ENCODE measurements at places on chromosomes 3 and 15. TPM values are rescaled to one million over a fixed set of nuclear protein-coding genes. Genes with fewer than 3 reads are reported as not detected.

Gene OR4M2
- total RNA-seq = not detected

Gene CHL1
- total RNA-seq = not detected

Gene FBXW12
- total RNA-seq = not detected

Gene FSD2
- total RNA-seq = not detected

Gene GOLGA8T
- 4.0 TPM for total RNA-seq

Gene FMN1
- 19.2 TPM for total RNA-seq

Gene ARPP21
- total RNA-seq = not detected

Gene COL7A1
- total RNA-seq = 1.4 TPM

Gene PATL2
- 145 TPM for total RNA-seq

Gene PEX11A
- total RNA-seq = 3.1 TPM

Gene IL17RE
- total RNA-seq = 2.5 TPM

Gene MCTP2
- total RNA-seq = 235 TPM

Gene RHOV
- total RNA-seq = not detected

Gene TRPM1
- not detected for total RNA-seq

DNA sequence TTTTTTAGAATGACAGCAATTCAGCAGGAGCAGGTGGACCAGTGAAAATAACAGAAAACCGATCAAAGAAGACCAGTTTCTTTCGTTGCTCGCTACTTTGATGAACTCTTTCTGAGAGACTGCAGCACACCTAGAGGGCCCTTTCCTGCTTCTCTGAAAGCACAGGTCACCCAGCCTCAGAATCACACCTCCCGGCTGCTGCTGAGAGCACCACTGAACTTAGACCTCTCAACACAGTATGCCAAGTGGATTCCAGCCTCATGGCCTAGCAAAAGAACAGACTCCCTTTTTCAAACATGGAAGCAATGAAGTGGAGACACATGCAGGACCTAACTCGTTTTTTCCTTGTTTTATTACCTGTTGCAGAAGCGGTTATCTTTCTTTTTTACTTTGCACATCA lies 13.9 kb upstream of the APH1B start:
- H3K36me3 ChIP-seq = peaks cover 79% of the 10 kb centered on the region
- no peak for DNase-seq
- no peak overlapping the region for H3K27ac ChIP-seq
- no peak overlapping the region for H3K4me3 ChIP-seq
- H3K4me1 ChIP-seq = no peaks in the 10 kb centered on the region
- H3K27me3 ChIP-seq = no peaks in the 10 kb centered on the region

DNA sequence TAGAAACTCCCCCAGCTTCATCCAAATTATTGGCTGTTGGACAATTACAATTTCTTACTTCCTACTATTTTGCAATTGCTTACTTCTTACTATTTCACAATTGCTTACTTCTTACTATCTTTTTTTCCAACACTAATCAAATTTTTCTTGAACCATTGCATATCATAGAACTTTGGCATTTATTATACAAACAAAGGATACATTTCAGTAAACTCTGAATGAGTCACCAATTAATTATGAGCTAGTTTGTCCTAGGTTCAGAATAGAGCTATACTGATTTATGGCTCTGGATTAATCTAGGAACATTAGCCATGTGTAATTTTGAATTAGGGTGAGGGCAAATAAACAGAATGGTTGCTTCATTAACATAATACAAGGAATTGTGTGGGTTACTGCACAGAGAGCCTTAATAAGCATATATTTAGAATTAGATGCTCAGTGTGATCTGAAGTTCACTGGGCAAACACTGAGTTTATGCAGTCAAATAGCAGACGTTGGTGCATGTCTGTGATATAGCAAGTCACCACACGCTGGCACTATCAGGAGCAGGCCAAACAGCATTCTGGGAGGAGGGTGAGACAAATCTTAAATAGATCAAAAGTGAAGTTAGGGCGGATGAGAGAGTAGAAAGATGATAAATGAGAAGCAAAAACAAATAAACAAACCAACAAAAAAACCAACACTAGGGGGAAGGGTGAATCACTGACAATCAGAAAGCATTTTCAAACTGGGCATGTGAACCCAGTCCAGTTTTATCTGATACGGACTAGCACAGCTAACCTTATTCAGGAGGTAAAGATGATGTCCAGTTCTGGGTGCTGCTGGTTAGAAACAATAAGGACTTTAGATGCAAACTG lies 21.5 kb downstream of the GABRR3 start:
- H3K4me1 ChIP-seq = no peaks in the 10 kb centered on the region
- no peak overlapping the region for H3K4me3 ChIP-seq
- no peak overlapping the region for H3K27ac ChIP-seq
- DNase-seq = no peak

DNA sequence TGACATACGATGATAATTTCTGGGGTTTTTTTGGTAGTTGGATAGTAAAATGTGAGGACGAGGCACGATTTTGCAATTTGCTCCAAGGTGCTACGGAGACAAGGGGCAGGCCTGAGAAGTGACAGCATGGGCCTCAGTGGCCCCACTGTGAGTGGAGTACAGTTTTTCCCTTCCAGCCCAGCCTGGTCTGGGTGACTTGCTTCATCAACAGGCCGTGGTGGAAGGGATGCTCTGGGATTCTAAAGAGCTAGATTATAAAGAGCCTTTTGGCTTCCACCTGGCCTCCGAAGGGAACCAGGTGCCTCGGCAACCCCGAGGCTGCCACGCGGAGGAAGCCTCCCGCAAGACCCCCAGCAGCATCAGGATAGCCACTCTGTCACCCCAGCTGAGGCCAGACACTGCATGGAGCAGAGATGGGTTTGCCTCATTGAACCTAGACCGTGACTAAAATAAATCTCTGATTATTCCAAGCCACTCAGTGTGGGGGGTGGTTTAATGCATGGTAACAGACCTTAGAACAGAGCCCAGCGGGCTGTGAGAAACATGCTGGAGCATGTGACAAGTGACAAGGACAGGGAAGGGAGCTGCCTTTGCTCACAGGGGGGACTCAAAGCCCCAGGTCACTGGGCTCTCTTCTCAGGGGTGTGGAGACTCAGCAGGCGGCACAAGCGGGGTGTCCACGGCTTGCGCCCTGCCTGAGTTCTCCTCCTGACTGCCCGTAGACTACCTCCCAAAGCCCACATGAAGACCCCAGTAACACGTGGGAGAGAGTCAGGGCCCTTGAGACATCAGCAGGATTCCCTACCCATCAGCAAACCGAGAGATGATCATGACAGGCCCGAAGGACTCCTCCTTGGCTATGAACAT lies 22.6 kb upstream of the SLC41A3 start:
- no peak for DNase-seq
- no peaks in the 10 kb centered on the region for H3K27me3 ChIP-seq
- H3K4me1 ChIP-seq = no peaks in the 10 kb centered on the region
- H3K36me3 ChIP-seq = no peaks in the 10 kb centered on the region
- H3K27ac ChIP-seq = no peak overlapping the region
- H3K4me3 ChIP-seq = no peak overlapping the region

- H3K27me3 ChIP-seq = peaks cover 23% of the 10 kb centered on the region
- no peak overlapping the region for H3K27ac ChIP-seq
- H3K4me1 ChIP-seq = peaks cover 41% of the 10 kb centered on the region
- no peak overlapping the region for H3K4me3 ChIP-seq
These were observed 173.8 kb upstream of the TLE3 start for GRCh38 chr15:70271422-70272088.

- no peak overlapping the region for H3K27ac ChIP-seq
- no peak overlapping the region for H3K4me3 ChIP-seq
- no peak for DNase-seq
These were observed 19.0 kb downstream of the NANOGP8 start for GRCh38 chr15:35066094-35066493.

DNA sequence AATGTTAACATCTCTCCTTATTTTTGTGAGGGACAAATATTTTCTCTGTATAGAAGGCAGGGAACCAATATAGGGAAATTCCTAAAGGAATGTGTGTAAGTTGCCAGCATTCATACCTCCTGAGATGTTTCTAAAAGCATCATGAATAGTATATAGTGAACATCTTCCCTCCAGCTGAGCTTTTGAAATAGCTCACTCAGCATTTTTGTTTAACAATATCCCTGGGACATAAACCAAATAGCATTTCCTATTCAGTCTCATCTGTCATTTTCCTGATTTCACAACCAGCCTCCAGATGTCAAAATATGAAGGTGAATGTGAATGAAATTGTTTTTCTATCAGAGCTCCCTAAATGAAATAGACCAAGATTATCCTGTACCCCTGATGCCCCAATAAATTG lies 137.2 kb downstream of the PPM1L start:
- no peak overlapping the region for H3K27ac ChIP-seq
- no peaks in the 10 kb centered on the region for H3K4me1 ChIP-seq
- no peaks in the 10 kb centered on the region for H3K27me3 ChIP-seq
- H3K36me3 ChIP-seq = no peaks in the 10 kb centered on the region

- no peak overlapping the region for H3K27ac ChIP-seq
- no peaks in the 10 kb centered on the region for H3K36me3 ChIP-seq
- no peaks in the 10 kb centered on the region for H3K27me3 ChIP-seq
- H3K4me1 ChIP-seq = no peaks in the 10 kb centered on the region
These were observed 187.7 kb downstream of the SATB1 start for GRCh38 chr3:18237251-18238005.

DNA sequence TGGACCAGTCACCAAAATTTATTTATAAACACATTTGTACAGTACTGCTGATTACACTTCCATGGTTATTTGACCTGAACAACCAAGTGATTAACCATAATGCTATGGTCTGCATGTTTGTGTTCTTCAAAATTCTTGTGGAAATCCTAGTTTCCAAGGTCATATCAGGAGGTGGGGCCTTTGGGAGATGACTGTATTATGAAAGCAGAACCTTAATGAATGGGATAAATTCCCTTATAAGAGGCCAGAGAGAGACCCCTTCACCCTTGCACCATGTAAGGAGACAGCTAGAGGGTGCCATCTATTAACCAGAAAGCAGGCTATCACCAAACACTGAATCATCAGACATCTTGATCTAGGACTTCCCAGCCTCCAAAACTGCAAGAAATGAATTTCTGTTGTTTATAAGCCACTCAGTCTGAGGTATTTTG lies 1.9 kb downstream of the SCAPER start:
- H3K27ac ChIP-seq = peak overlapping the region; percentile 8
- H3K4me1 ChIP-seq = peaks cover 14% of the 10 kb centered on the region
- no peaks in the 10 kb centered on the region for H3K27me3 ChIP-seq
- no peak overlapping the region for H3K4me3 ChIP-seq
- peak; percentile 61 for DNase-seq

DNA sequence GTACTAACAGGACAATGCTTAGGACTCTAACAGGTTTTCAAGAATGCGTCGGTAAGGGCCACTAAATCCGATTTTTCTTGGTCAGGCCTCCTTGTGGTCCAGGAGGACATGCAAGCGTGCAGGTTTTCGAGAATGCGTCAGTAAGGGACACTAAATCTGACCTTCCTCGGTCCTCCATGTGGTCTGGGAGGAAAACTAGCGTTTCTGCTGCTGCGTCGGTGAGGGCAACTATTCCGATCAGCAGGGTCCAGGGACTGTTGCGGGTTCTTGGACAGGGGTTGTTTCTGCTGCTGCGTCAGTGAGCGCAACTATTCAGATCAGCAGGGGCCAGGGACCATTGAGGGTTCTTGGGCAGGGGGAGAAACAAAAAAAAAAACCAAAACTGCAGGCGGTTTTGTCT lies 7.8 kb upstream of the UBP1 start:
- H3K4me1 ChIP-seq = peaks cover 7% of the 10 kb centered on the region
- no peaks in the 10 kb centered on the region for H3K36me3 ChIP-seq
- no peaks in the 10 kb centered on the region for H3K27me3 ChIP-seq
- DNase-seq = no peak
- H3K4me3 ChIP-seq = no peak overlapping the region

- H3K4me1 ChIP-seq = no peaks in the 10 kb centered on the region
- no peaks in the 10 kb centered on the region for H3K36me3 ChIP-seq
- no peaks in the 10 kb centered on the region for H3K27me3 ChIP-seq
- no peak overlapping the region for H3K27ac ChIP-seq
- H3K4me3 ChIP-seq = no peak overlapping the region
- DNase-seq = no peak
These were observed 39.7 kb upstream of the PYGO1 start for GRCh38 chr15:55627730-55628368.

GRCh38 chr15:58393241-58393662 lies 38.5 kb upstream of the LIPC start:
- no peak overlapping the region for H3K4me3 ChIP-seq
- H3K27me3 ChIP-seq = no peaks in the 10 kb centered on the region
- H3K27ac ChIP-seq = no peak overlapping the region
- no peaks in the 10 kb centered on the region for H3K4me1 ChIP-seq

- H3K4me1 ChIP-seq = no peaks in the 10 kb centered on the region
- H3K27me3 ChIP-seq = no peaks in the 10 kb centered on the region
- H3K27ac ChIP-seq = no peak overlapping the region
- H3K36me3 ChIP-seq = no peaks in the 10 kb centered on the region
- H3K4me3 ChIP-seq = no peak overlapping the region
These were observed 477.7 kb upstream of the CFAP20DC start for GRCh38 chr3:59527493-59527892.

- no peak for DNase-seq
- no peaks in the 10 kb centered on the region for H3K27me3 ChIP-seq
- H3K27ac ChIP-seq = no peak overlapping the region
These were observed 109.3 kb upstream of the SCN10A start for GRCh38 chr3:38925351-38925750.

GRCh38 chr15:84633311-84634227 lies 20.5 kb downstream of the WDR73 start:
- peak overlapping the region; percentile 74 for H3K27ac ChIP-seq
- H3K4me3 ChIP-seq = peak overlapping the region; percentile 47
- H3K27me3 ChIP-seq = no peaks in the 10 kb centered on the region
- H3K4me1 ChIP-seq = peaks cover 29% of the 10 kb centered on the region
- H3K36me3 ChIP-seq = peaks cover 7% of the 10 kb centered on the region

GRCh38 chr15:35134299-35134698 lies 49.2 kb upstream of the NANOGP8 start:
- no peaks in the 10 kb centered on the region for H3K27me3 ChIP-seq
- H3K36me3 ChIP-seq = no peaks in the 10 kb centered on the region
- H3K4me3 ChIP-seq = no peak overlapping the region

DNA sequence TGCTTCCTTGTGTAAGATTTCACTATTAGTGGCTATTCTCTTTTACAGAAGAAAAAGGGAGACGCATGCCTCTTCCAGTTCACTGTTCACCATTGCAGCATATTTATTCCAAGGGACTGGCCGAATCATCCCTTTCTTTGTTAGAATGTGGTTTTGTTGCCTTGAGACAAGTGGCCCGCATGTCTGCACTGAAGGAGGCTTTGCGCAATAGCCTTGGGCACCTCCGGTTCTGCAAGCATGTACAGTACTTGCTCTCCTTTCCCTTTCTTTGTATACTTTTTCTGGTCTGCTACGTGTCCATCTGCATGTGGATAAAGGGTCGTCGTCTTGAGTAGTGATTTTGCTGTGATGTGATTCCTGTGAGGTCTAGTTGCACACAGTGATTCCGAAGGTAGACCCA lies 43.0 kb downstream of the FLNB start:
- H3K4me1 ChIP-seq = peaks cover 11% of the 10 kb centered on the region
- H3K36me3 ChIP-seq = no peaks in the 10 kb centered on the region
- H3K27ac ChIP-seq = no peak overlapping the region
- H3K4me3 ChIP-seq = no peak overlapping the region

GRCh38 chr3:50642382-50642781 lies 25.4 kb downstream of the MAPKAPK3 start:
- peaks cover 74% of the 10 kb centered on the region for H3K36me3 ChIP-seq
- no peak overlapping the region for H3K27ac ChIP-seq
- H3K4me3 ChIP-seq = no peak overlapping the region
- DNase-seq = no peak
- no peaks in the 10 kb centered on the region for H3K27me3 ChIP-seq

- no peak for DNase-seq
- peaks cover 67% of the 10 kb centered on the region for H3K4me1 ChIP-seq
- H3K36me3 ChIP-seq = no peaks in the 10 kb centered on the region
- H3K27me3 ChIP-seq = no peaks in the 10 kb centered on the region
- no peak overlapping the region for H3K27ac ChIP-seq
These were observed 6.3 kb downstream of the KAT2B start for GRCh38 chr3:20046556-20046955.

- H3K27ac ChIP-seq = no peak overlapping the region
- H3K36me3 ChIP-seq = no peaks in the 10 kb centered on the region
- DNase-seq = no peak
- no peaks in the 10 kb centered on the region for H3K4me1 ChIP-seq
- H3K4me3 ChIP-seq = no peak overlapping the region
These were observed 22.0 kb downstream of the SLC4A7 start for GRCh38 chr3:27462228-27462627.

Data from natural killer cell (primary cell).